ENCODE measurements at places on chromosomes 7 and 10.

DNA sequence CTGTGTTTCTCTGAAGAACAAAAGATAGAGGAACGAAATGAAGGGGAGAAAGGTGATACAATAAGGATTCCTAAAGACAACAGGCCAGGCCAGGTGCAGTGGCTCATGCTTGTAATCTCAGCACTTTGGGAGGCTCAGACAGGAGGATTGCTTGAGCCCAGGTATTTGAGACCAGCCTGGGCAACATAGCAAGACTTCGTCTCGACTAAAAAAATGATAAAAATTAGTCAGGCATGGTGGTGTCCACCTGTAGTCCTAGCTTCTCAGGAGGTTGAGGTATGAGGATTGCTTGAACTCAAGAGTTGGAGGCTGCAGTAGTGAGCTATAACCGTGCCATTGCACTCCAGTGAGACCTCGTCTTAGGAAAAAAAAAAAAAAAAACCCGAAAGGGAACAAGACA lies 41.4 kb upstream of the FAM3C start:
- no peak for DNase-seq

- DNase-seq = no peak
Observed at GRCh38 chr10:11934262-11934661, 108.3 kb downstream of the UPF2 start.

- no peak for DNase-seq
Observed at GRCh38 chr7:51467384-51468017, 150.9 kb upstream of the COBL start.

- DNase-seq = peak; percentile 43
Observed at GRCh38 chr10:122703483-122704448, 4.1 kb upstream of the C10orf120 start.

- no peak for DNase-seq
Observed at GRCh38 chr7:147413557-147413870, 1177.1 kb upstream of the C7orf33 start.

- no peak for DNase-seq
Observed at GRCh38 chr10:119388849-119389345, 153.6 kb downstream of the RGS10 start.

DNA sequence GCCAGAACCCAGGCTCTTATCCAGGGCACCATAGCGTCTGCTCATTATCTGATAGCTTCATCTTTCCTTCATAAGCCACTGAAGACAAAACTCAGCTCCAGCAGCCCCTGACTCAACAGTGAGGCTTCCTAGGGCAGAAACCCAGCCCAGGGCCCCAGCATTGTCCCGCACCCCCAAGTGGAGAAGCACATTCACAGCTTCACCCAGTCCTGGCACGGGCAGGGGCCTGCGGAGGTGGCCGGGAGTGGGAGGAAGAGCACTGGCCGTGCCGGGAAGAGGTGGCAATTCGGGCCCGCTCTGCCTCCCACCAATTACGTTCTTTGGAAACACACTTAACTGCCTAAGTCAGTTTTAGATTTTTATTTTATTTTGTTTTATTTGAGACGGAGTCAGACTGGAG lies 10.3 kb upstream of the CALML5 start:
- DNase-seq = no peak

GRCh38 chr10:129021594-129022304 lies 445.3 kb upstream of the MGMT start:
- DNase-seq = no peak

- DNase-seq = no peak
Observed at GRCh38 chr7:80247891-80248290, 113.3 kb downstream of the GNAI1 start.

- no peak for DNase-seq
Observed at GRCh38 chr10:69638642-69639041, 8.6 kb downstream of the FAM241B start.

DNA sequence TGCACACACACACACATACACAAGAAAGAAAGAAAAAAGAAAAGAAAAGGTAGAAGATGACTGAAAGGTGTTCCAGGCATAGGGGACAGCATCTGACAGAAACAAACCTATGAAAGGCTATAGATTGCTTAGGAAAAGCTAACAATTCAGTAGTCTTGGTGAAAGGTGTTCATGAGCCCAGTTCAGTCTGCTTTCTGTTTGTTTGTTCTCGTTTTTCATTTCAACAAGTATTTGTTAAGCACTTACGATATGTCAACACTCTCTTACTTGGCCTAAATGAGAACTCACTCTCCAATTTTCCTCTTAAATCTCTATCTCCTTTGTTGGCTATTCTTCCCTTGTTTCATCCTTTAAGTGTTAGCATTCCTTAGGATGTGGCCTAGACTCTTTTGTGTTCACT lies 133.2 kb downstream of the GRM8 start:
- peak; percentile 59 for DNase-seq

GRCh38 chr7:97179454-97180104 lies 62.1 kb downstream of the SDHAF3 start:
- DNase-seq = peak; percentile 33

DNA sequence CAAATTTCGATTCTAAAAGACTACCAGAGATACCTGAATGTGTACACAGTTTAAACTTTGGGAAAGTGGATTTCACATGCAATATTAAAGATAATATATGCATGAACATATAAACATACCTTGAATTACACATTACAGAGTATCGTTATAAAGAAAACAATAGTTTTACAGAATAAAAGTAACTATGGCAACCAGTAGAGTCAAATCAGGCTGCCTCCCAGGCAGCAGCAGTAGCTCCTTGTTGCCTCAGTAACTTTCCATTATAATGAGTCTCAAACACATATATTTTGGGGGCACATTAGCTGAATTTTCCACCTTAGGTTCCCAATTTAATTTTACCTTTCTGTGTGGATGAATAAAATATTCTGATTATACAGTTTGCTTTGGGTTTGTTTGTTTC lies 164.4 kb upstream of the FEZF1 start:
- DNase-seq = no peak

- no peak for DNase-seq
Observed at GRCh38 chr10:80477813-80478212, 23.7 kb downstream of the TSPAN14 start.

DNA sequence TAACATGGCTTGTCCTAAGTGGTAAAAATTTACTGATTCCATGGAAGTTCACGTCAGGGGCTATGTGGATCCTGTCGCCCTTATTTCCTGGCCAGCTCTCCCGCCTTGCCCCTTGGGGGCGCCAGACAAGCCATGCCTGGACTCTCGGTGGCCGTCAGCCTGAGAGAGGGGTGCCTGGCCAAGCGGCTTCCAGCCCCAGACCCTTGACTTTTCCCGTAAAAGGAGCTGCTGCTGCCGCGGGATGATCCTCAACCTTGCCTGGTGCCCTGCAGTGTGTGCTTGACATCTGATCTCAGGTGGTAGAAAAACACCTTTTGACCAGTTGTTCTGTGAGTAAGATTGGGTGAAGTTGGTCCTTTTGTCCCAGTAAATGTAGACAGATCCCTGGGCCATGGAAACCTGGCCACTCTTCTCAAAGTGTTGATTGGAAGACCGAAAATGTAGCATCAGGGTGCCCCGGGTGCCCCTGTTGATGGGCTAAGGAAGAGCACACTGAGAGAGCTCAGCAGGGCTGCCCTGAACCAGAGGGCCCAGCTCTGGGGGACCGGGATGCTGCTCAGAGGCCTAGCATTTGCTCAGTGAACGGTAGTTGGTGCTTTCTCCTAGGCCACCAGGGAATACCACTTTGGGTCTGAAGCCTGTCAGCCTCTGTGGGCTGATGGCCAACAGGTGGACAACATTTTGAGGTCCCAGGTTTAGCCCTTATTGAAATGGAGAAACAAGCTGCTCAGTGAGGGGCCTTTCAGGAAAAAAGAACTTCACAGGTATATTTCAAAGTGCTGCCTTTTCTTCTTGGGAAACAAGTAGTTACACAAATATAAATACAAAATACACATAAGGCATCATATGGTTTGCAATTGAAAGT lies 162.5 kb downstream of the LRMDA start:
- DNase-seq = no peak

DNA sequence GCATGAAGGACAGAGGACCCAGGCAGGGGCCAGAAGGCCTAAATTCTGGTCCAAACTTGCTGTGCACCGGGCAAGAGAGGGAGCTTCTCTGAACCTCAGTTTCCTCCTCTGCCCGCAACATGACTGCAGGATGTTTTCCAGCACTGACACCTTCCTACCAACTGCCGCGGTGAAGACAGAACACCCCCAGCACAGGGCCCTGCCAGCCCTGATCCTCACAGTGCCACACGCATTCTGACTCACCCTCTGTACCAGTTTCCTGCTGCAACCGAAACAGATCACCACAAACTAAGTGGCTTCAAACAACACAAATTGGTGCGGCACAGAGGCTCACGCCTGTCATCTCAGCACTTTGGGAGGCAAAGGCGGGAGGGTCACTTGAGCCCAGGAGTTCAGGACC lies 18.1 kb downstream of the MAD1L1 start:
- DNase-seq = no peak

GRCh38 chr7:128708824-128709223 lies 30.3 kb upstream of the CALU start:
- no peak for DNase-seq

GRCh38 chr7:17520941-17521340 lies 222.5 kb downstream of the AHR start:
- DNase-seq = no peak

- no peak for DNase-seq
Observed at GRCh38 chr7:66380272-66380888, 175.2 kb downstream of the TPST1 start.

- DNase-seq = peak; percentile 36
Observed at GRCh38 chr10:67697724-67698131, 1.7 kb upstream of the CTNNA3 start.

DNA sequence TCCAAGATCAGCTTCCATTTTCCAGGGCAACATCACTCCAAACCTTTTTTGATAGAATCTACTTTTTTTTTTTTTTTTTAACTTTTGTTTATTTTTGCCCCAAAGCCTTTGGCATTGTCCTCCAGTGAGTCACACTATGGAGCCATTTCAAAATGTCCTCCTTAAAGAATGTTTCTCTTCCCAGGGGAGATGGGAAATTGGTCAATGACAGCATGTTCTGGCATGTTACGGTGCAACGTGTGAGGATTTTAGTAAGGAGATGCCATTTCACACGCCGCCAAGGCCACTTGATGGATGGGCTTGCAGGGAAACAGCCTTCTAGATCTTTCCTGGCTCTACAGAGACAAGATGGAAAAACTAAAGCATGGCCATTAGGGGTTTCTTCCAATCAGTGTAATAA lies 30.7 kb upstream of the TRIL start:
- no peak for DNase-seq

GRCh38 chr7:77497079-77497478 lies 40.0 kb upstream of the PTPN12 start:
- peak; percentile 64 for DNase-seq

DNA sequence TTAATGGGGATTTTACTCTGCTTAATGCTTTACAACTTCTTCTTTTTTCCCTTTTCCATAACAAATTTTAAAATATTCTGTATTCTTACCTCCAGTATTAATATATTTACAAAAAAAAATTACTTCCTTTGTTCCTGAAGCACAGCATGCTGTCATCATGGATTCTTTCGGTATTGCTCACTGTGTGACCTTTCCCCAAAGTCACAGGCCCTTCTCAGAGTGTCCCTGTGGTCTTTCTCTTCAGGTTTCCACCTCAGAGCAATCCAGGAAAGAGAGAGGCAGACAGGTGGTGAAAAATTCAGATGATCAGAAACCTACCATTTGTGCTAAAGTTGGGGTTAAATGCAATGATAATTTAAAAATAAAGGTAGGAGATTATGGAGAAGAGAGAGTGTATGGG lies 13.0 kb downstream of the AOAH start:
- DNase-seq = no peak

DNA sequence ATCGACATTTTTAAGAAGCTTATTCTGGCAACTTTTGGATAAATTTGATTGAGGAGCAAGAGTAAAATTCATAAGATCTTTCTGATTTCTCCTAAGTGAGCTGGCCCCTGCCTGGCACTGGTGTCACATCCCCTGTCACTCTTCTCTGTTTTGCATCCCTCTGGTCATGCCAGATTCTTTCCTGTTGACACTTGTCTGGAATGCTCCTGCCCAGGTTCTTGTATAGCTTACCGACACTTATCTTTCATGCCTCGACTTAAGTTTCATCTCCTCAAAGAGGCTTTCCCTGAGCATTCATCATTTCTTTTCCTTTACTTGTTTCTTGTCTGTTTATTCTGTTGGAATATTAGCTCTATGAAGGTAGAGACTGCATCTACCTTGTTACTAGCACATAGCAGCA lies 22.2 kb upstream of the AASS start:
- no peak for DNase-seq

- DNase-seq = no peak
Observed at GRCh38 chr10:133260895-133261725, 15.6 kb downstream of the ADAM8 start.

DNA sequence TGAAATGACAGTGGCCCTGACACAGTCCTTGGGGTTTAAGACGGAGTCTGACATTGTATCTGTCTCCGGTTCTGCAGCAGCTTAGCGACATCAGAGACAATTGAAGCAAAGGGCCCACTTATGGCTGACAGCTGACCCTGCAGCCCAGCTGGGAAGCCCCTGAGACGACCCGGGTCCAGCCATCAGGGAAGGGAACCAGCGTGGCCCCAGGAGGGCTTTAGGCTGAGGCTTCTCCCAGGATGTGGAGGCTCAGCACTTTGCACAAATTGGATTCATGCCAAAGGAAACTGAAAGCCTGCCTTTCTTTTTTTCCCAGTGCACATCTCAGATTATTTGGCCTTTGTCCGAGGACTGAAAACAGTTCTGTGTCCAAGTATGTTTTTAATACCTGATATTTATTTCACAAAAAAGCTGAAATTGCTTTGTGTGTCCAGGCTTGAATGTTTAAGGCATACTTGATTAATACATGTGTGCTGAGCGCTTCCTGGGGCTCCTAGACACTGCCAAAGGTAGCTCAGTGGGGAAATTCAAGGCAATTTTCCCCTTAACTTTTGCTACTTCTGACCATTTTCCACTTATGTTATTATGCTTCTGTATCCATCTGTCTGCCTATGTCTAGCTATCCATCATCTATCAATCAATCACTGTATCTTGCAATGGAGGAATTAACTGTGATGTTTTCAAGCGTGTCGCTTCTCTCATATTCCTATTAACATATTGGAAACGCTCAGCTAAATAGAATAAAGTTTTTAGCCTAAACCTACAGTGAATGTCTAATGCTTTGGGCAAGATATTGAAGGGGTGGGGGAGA lies 34.8 kb downstream of the KLF6 start:
- no peak for DNase-seq

- DNase-seq = no peak
Observed at GRCh38 chr10:121696854-121697253, 98.6 kb upstream of the FGFR2 start.

DNA sequence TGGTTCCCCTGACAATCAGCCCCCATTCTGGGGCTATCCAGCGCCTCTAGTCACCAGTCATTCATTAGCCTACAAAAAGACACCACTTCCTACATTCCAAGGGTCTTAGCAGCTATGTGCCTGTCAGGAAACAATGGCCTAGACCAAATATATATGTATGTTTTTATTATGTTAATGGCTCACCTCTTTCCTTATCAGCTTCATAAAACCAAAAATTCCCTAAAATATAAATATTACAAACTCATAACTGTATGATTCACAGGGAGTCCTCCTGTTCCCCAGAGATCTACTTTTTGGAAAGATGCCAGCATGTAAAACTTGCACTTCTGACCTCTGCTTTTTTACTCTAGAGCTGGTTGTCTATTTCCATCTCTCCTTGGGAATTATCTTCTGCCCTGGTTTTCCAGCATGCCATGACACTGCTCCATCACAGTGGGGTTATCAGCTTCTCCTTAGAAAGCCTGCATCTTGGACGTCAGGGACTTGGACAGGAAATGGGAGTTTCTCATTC lies 79.2 kb downstream of the ABCA13 start:
- DNase-seq = no peak

- DNase-seq = no peak
Observed at GRCh38 chr10:103044942-103045489, 126.9 kb downstream of the CNNM2 start.
